Skeletal muscle tissue (tissue), 5 donors: ENCODE measurements at places on chromosomes 2 and 18. TPM values are rescaled to one million over a fixed set of nuclear protein-coding genes. Genes with fewer than 3 reads are reported as not detected.

Gene CDKL4
- total RNA-seq = 4.2 TPM

Gene ARHGAP28
- total RNA-seq = 29.7 TPM

Gene CPO
- not detected for total RNA-seq

Gene MAP3K19
- total RNA-seq = not detected

Gene DES
- total RNA-seq = 3,588 TPM
